ENCODE measurements at places on chromosomes 2 and 18. TPM values are rescaled to one million over a fixed set of nuclear protein-coding genes. Genes with fewer than 3 reads are reported as not detected.

DNA sequence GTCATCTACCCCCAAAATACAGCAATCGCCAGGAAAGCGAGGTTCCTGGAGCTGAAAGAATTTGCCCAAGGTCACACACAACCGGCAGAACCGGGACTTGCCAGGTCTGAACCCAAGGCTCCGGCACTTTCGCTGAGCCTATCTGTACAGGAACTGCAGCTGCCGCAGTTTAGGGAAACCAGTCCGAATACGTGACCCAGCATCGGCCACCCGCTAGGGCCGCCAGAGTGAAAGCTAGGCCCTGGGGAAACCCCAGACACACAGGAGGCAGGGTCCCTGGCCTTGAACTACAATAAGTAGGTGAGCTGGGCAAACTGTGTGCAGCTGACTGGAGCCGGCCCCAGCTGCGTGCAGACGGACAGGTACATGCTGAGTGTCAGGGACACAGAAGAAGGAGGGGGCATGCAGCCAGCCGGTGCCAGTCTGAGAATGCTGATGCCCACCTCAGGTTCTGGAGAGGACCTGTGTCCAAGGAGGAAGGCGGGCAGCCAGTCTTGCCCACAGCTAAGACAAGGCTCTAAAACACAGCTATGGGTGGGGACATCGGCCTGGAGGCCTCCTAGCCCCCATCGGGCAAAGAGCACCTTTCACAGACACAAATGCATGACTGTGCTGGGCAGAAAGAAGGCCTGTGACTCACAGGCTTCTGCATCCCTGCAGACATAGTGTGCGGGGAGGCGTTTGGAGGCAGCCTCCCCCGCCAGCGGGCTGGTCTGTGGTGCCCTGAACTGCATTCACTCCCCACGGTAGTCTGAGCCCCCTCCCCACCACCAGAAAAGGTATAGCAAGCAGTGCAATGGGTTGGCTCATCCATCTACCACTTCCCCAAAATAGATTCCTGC, 107.4 kb upstream of the ID2 start:
- no peak overlapping the region for H3K4me3 ChIP-seq
- H3K27me3 ChIP-seq, result peaks cover 5% of the 10 kb centered on the region
- DNase-seq, result no peak
- peaks cover 35% of the 10 kb centered on the region for H3K4me1 ChIP-seq

The CRYBA2 gene
- total RNA-seq, result not detected

DNA sequence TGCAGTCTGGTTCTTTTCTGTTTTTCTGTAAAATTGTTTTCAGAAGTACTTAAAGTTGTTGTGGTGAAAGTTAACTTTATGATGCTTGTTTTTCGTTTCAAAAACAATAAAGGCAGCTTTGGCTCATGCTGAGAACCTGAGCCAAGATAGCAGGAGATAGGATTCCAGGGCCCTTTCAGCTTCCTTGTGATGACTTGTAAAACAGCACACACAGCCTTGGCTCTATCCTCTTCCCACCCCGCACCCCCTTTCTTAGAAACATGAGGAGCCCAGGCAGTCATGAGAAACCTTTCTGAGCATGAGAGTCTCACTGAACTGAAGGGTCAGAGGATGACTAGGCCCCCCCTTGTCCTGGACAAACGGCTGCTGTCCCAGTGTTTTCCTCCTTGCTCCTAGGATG, 12.4 kb upstream of the CHRNA1 start:
- no peaks in the 10 kb centered on the region for H3K36me3 ChIP-seq
- H3K27me3 ChIP-seq, result no peaks in the 10 kb centered on the region
- no peak for DNase-seq
- H3K27ac ChIP-seq, result no peak overlapping the region
- H3K4me3 ChIP-seq, result no peak overlapping the region

The LIMS2 gene
- total RNA-seq, result 15.5 TPM

GRCh38 chr2:12432985-12433625, 283.6 kb upstream of the TRIB2 start:
- no peak overlapping the region for H3K4me3 ChIP-seq
- DNase-seq, result no peak
- H3K27me3 ChIP-seq, result no peaks in the 10 kb centered on the region
- no peaks in the 10 kb centered on the region for H3K36me3 ChIP-seq

DNA sequence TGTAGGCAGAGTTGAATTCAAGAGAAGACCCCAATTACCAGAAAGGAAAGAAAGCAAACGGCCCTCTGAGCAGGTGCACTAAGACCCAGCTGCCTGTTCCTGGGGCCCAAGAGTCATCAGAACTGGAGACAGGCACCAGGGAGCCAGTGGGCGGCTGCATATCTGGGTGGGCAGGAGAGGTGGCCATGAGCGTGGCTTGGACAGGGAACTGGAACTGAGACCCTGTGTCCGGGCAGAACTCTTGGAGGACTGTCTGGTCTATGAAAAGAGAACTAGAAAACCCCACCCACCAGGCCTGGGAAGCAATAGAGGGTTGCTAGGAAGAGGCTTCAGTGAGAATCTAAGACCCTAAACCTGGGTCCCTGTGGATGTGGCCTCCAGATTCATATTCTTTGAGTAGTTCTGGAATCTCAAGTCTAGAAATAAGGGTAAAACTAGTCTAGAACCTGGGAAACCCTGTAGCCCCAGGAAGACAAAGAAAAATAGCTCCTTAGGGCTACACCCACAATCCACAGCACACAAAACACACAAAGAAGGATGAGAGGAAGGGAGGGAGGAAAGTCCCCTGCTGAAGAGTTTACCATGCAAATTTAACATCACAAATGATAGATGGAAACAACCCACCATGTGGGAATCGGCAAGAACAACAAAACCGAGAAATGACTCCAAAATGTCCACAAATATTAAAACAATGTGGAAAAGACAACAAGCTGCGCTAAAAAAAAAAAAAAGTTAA, 147.0 kb downstream of the HDAC4 start:
- no peaks in the 10 kb centered on the region for H3K27me3 ChIP-seq
- no peak overlapping the region for H3K27ac ChIP-seq
- H3K4me3 ChIP-seq, result no peak overlapping the region
- no peak for DNase-seq
- H3K4me1 ChIP-seq, result peaks cover 76% of the 10 kb centered on the region

The DCDC2C gene
- total RNA-seq, result not detected

The SP140 gene
- 95.1 TPM for total RNA-seq

DNA sequence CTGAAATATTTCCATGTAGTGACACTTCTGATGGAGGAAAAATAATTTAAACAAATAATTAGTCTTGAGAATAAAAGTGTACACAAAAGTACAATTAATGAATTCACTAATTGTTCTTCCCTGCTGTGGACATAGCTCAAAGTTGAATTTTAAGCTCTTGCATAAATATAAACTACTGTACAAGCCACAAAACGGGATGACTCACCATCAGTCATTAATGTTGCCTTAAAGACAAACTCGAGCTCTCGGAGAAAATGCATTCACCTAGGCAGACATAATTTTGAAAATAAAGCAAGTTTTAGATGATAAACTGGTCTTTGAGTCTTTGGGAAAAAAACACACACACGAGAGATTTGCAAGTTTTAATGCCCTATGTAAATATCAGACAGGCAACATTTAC, 436.4 kb downstream of the ZNF521 start:
- peaks cover 3% of the 10 kb centered on the region for H3K27me3 ChIP-seq
- DNase-seq, result no peak
- no peaks in the 10 kb centered on the region for H3K36me3 ChIP-seq
- H3K4me3 ChIP-seq, result no peak overlapping the region
- H3K4me1 ChIP-seq, result no peaks in the 10 kb centered on the region

DNA sequence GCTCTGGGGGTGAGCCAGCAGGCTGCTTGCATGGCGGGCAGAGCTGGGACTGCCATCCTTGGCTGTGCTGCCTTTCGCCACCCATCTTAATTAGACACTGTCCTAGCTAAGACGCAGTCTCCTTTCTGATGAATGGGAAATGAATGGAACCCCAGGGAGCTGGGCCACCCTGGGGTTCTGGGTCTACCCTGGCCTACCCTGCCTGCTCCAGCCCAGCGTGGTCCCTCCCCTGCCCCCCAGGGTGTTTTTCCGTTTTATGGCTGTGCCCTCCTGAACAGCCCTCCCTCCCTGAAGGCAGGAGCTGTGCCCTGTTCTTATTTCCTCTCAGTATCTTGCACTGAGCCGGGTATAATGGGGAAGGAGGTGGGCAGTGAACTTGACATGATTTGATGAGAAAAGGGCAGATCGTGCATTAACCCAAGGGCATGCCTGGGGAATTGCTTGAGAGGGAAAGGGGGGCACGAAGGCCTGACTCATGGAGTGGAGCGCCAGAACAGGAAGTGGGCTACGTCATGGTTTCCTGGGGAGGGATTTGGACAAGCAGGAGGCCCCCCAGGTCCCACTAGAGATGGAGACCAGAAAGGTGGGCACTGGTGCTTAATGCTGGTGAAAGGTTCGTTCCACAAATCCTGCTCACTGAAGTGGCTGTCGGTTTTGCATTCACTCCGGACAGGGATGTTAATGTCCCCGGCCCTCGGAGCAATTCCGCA, 165.0 kb downstream of the KLHL29 start:
- no peaks in the 10 kb centered on the region for H3K4me1 ChIP-seq
- no peaks in the 10 kb centered on the region for H3K36me3 ChIP-seq
- no peak for DNase-seq
- no peaks in the 10 kb centered on the region for H3K27me3 ChIP-seq

The FN1 gene
- 0.57 TPM for total RNA-seq

The IKZF2 gene
- total RNA-seq, result 1.7 TPM

DNA sequence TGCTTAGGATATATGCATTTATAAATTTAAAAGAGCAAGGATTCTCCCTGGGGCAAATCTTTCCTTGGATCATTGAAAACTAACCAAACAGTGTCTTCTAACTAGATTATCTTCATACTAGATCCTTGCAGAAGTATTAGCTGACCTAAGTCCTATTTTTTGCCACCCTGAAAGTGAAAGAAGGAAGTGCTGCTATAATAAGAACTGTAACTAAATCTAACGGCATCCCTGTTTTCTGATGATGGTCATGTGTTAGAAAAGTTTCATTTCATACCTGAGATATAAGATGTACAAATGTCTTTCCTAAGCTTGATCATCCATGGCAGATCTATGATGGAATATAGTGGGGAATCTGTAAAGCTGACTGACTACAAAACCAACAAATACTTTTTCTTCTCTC, 102.7 kb downstream of the MAP2 start:
- H3K27ac ChIP-seq, result no peak overlapping the region
- H3K27me3 ChIP-seq, result no peaks in the 10 kb centered on the region
- no peak for DNase-seq
- no peaks in the 10 kb centered on the region for H3K36me3 ChIP-seq
- H3K4me3 ChIP-seq, result no peak overlapping the region

GRCh38 chr2:119782308-119783027, 22.7 kb downstream of the PTPN4 start:
- H3K4me3 ChIP-seq, result no peak overlapping the region
- peaks cover 2% of the 10 kb centered on the region for H3K36me3 ChIP-seq
- peaks cover 53% of the 10 kb centered on the region for H3K4me1 ChIP-seq
- H3K27ac ChIP-seq, result no peak overlapping the region

DNA sequence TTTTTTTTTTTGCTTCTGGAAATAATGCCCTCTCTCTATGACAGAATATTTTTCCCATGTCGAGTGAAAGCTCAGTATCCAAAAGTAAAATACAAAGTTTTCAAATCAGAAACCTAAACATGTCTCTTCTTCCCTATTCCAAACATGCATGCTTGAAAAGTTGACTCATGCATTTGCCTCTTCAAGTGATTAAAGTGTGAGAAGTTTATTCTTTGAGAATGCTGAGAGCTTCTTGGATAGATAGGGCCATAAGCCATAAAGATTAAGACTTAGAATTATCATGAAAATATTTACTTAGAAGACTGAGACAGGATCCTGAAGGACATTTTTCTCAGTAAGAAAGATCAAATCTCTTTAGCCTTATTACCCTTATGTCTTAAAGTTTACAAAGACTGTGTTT, 98.6 kb upstream of the EPB41L5 start:
- H3K4me3 ChIP-seq, result no peak overlapping the region
- no peaks in the 10 kb centered on the region for H3K4me1 ChIP-seq
- H3K27ac ChIP-seq, result no peak overlapping the region
- H3K27me3 ChIP-seq, result no peaks in the 10 kb centered on the region
- H3K36me3 ChIP-seq, result peaks cover 16% of the 10 kb centered on the region

GRCh38 chr2:231900486-231900942, 25.7 kb downstream of the NPPC start:
- no peaks in the 10 kb centered on the region for H3K36me3 ChIP-seq
- DNase-seq, result peak; percentile 66
- no peaks in the 10 kb centered on the region for H3K27me3 ChIP-seq
- no peak overlapping the region for H3K4me3 ChIP-seq

GRCh38 chr2:64942693-64943092, 46.5 kb upstream of the SLC1A4 start:
- no peaks in the 10 kb centered on the region for H3K36me3 ChIP-seq
- no peak overlapping the region for H3K27ac ChIP-seq
- H3K27me3 ChIP-seq, result no peaks in the 10 kb centered on the region
- H3K4me3 ChIP-seq, result no peak overlapping the region
- peaks cover 30% of the 10 kb centered on the region for H3K4me1 ChIP-seq
- no peak for DNase-seq

The CELF4 gene
- total RNA-seq, result not detected

DNA sequence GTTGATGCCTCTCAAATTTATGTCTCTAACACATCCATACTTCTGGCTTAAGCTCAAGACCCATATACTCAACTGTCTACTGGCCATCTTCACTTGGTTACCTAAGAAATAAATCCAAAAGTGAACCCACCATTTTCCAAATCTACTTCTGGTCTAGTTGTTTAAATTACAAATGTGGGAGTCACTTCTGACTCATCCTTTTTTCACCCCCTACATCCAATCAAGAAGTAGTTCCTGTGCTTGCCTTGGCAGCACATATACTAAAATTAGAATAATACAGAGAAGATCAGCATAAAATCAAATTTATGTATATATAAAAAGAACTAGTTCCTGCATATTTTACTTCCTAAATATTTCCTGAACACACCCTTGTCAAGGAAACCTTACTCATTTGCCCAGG, 53.6 kb downstream of the STRN start:
- no peaks in the 10 kb centered on the region for H3K4me1 ChIP-seq
- no peaks in the 10 kb centered on the region for H3K27me3 ChIP-seq
- H3K36me3 ChIP-seq, result peaks cover 2% of the 10 kb centered on the region
- H3K27ac ChIP-seq, result no peak overlapping the region

- no peaks in the 10 kb centered on the region for H3K36me3 ChIP-seq
- peaks cover 3% of the 10 kb centered on the region for H3K27me3 ChIP-seq
- no peak overlapping the region for H3K27ac ChIP-seq
Measured at GRCh38 chr18:76075777-76076176, 419.3 kb downstream of the ZNF516 start.

DNA sequence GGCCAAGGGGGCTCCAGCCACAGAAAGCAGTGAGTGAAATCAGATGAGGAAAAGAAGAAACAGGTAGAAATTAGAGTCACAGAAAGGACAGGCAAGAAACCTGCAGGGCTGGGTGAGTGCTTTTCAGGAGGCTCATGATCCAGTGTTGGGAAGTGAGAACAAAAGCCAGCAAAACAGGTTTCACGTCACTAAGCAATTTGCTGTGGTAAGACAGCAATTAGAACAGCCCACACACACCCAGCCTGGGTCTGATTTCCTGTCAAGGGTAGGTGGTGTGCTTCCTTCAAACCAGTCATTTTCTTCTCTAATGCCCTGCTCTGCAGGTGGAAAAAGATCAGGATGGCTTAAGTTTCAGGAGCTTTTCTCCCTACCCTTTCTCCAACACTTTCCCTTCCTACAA, 52.9 kb upstream of the XDH start:
- H3K27ac ChIP-seq, result no peak overlapping the region
- DNase-seq, result no peak
- peaks cover 5% of the 10 kb centered on the region for H3K27me3 ChIP-seq
- H3K4me1 ChIP-seq, result no peaks in the 10 kb centered on the region
- H3K36me3 ChIP-seq, result no peaks in the 10 kb centered on the region
- no peak overlapping the region for H3K4me3 ChIP-seq

Data from activated naive CD4-positive, alpha-beta T cell treated with anti-CD3 and anti-CD28 coated beads for 36 hours (primary cell).